ENCODE measurements at places on chromosomes 4 and X.

GRCh38 chrX:41381685-41382084 is 47.7 kb downstream of the DDX3X start:
- DNase-seq: no peak

- DNase-seq: no peak
Observed at GRCh38 chr4:163542275-163542674, 47.8 kb downstream of the TMA16 start.

DNA sequence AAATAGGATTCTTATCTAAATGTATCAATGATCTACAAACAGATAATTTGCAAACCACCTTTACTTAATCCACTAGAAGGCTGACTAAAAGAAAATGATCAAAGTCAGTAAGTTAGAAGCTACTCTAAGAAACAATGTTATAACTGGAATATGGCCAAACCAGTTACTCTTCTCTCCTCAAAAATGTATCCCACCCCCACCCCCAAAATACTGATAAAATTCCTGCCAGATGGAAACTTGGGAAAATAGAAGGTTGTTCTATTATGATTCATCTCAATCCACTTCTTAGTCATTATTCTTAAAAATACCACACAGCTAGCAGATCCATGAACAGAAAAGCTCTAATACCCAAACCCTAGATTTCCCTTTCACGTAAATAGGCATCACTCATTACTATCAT is 206.4 kb downstream of the KLHL13 start:
- DNase-seq: no peak

DNA sequence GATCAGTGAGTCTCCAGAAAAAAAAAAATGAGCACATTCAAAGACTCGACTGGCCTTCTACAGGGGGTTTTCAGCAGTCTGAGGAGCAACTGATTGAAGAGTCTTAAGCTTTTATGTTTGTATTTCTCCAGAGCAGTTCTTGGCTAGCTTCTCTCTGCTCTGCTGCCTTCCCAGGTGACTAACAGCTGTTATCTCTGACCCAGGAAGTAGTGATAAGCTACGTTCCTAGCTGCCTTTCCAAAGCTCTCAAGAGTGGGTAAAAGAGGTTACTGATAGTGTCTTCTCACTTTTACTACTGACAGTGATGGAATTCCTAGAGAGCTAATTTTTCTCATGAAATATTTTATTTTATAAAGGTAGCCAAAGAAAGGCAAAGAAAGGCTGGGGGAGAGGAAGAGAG is 66.6 kb downstream of the ENOX2 start:
- DNase-seq: no peak

DNA sequence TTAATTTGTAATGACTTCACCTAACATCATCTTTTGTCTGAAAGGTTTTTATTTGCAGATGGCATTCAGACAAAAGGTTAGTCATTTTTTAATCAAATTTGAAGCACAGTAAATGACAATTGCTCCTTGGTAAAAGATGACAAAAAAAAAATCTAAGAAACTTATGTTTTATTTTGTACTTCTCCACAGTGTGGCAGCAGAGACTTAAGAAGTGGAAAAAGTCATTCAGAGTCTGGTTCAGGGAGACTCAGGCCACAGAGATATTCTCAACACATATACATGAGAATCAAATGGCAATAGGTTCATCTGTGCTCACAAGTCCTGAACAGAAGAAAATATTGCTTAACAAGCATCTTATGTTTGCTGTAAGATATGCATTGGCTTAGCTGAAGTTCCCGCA is 436.2 kb downstream of the KCNIP4 start:
- DNase-seq: no peak

DNA sequence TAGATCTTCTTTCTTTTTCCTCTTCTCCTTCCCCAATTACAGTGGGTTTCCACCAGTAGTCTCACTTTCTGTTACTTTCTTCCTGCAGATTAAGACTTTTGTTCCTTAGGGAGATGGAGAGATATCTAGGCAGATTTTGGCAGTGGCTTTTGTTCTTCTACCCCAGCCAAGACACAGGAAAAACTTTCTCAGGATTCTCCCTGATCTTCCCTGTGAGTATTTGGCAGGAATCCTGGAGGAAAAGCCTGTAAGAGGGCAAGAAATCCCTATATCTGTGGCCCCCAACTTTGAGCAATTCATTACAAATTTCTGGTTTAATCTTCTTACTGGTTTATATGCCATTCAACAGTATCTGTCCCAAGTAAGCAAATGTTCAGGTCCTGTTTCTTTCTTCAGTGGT is 21.9 kb downstream of the SLC9A7 start:
- no peak for DNase-seq

DNA sequence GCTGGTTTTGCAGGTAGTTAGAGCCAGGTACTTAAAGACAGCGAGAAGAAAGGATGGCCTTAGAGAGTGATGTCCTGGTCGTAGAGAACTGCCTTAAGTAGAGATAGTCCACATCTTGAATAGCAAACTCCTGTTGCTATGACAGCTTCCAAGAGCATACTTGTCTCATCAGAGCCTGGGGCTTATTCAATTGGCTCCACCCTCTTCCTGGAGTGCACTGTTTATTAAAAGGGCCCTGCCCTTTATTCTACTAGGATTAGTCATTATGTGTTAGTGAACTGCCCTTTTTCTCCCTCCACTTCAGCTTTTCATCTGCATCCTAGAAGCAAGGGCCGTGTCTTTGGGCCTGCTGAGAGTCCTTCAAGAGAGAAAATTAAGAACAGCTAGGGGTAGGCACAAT is 94.5 kb upstream of the EOLA2 start:
- no peak for DNase-seq

DNA sequence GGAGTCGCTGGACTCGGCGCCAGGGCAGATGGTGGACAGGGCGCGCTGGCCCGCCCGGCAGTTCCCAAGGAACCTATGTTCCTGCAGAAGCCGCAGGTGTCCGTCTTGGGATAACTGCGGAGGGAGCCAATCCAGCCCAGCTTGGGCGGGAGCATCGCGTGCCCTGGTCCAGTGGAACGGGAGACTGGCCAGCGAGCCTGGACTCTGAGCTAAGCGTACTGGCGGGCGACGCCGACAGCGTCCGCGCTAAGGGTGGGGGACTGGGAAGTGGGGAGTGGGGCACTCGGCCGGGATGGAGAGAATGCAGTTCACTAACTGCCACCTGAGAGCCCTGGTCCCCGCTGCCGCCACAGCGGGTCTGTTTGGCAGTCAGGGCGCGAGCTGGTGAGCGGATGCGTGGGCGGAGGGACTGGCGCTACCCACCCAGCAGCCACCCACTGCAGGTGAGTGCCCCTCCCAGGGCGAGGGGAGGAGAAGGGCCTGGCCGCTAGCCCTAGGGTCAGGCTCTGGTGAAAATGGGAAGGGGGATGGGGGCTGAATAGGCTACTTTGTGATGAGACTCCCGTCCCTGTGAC is 1.3 kb upstream of the MAMLD1 start:
- DNase-seq: peak; percentile 32

DNA sequence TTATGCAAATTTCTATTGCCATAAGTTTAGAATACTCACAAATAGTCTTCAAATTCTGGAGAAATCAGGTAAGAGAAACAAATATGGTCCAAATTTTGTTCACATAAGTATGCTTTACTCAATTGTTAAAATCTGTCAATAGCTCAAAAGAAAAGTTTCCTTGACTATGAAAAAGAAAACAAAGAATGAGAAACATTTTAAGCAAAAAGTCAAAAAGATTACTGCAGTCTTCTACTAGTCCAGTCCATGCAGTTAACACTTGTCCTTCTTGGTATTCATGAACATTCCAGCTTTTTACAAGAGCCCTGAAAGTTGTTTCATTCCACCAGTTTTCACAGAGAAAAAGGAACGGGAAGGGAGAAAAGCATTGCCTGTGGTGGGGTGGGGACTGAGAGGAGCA is 54.7 kb upstream of the ZXDA start:
- no peak for DNase-seq

GRCh38 chrX:150253959-150254620 is 109.0 kb upstream of the MAMLD1 start:
- no peak for DNase-seq

GRCh38 chrX:132491191-132491590 is 2.4 kb upstream of the MBNL3 start:
- no peak for DNase-seq

GRCh38 chr4:185425647-185426352 is at the start of gene UFSP2:
Gene UFSP2 (minus strand): TSS chr4:185425964. CDS start chr4:185425868, 96 bp downstream.
- DNase-seq: peak; percentile 93
